SJSA1 (cell line): ENCODE measurements at places on chromosomes 1 and 21. TPM values are rescaled to one million over a fixed set of nuclear protein-coding genes. Genes with fewer than 3 reads are reported as not detected.

The HEATR1 gene
- 21.9 and 25.3 TPM in 2 replicates for total RNA-seq

The COL9A2 gene
- total RNA-seq: 0.06 and 0.39 TPM in 2 replicates

The OR14K1 gene
- total RNA-seq: not detected in 2 replicates

The ATF6 gene
- total RNA-seq: 22.8 and 30.6 TPM in 2 replicates

The FOXO6 gene
- total RNA-seq: 0.05 TPM in 1 of 2 replicates, not detected in the other

The AIRE gene
- total RNA-seq: not detected in 2 replicates

The HSPG2 gene
- 45.2 and 62.3 TPM in 2 replicates for total RNA-seq

The RGS18 gene
- not detected in 2 replicates for total RNA-seq

The RASSF5 gene
- total RNA-seq: 2.7 and 3.3 TPM in 2 replicates

The SLC26A9 gene
- not detected in 2 replicates for total RNA-seq

The HPCA gene
- total RNA-seq: not detected in 2 replicates

The ZYG11A gene
- total RNA-seq: 1.2 and 2.1 TPM in 2 replicates

The SLC1A7 gene
- 4.5 and 12.1 TPM in 2 replicates for total RNA-seq

The COL8A2 gene
- 1.1 and 1.2 TPM in 2 replicates for total RNA-seq

The B3GALT6 gene
- total RNA-seq: 50.1 and 51.3 TPM in 2 replicates

The KCNJ6 gene
- total RNA-seq: 0.24 and 0.44 TPM in 2 replicates

The PRKCZ gene
- 0.58 and 6.9 TPM in 2 replicates for total RNA-seq

The NBPF20 gene
- total RNA-seq: 1.1 and 1.3 TPM in 2 replicates

The HENMT1 gene
- total RNA-seq: 0.58 TPM in 1 of 2 replicates, not detected in the other

The ALPL gene
- 269 and 410 TPM in 2 replicates for total RNA-seq

The ACOT11 gene
- 0.85 and 1.3 TPM in 2 replicates for total RNA-seq

The MGST3 gene
- 123 and 167 TPM in 2 replicates for total RNA-seq

The LRIF1 gene
- 18.9 and 35.4 TPM in 2 replicates for total RNA-seq

The OR10Z1 gene
- not detected in 2 replicates for total RNA-seq

The TRABD2B gene
- total RNA-seq: 0.16 and 0.75 TPM in 2 replicates

The S100A7 gene
- total RNA-seq: not detected in 2 replicates

The PLPPR4 gene
- total RNA-seq: 5.8 and 10.3 TPM in 2 replicates

The KCNK2 gene
- total RNA-seq: not detected in 2 replicates
